Activated T-cell treated with anti-CD3 and anti-CD28 coated beads for 24 hours (primary cell): ENCODE measurements at places on chromosomes 6 and 20.

DNA sequence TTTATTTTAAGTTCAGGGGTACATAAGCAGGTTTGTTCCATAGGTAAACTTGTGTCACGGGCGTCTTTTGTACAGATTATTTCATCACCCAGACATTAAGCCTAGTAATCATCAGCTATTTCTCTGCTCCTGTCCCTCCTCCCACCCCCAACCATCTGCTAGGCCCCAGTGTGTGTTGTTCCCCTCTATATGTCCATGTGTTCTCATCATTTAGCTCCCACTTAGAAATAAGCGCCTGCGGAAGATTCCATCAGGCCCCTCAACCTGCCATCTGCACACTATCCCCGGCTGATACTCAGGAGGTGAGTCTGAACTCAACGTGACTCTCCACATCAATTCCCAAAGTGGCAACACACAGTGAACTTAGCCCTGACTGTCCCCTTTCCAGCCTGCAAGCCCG lies 228.0 kb upstream of the SYNDIG1 start:
- DNase-seq, result no peak

DNA sequence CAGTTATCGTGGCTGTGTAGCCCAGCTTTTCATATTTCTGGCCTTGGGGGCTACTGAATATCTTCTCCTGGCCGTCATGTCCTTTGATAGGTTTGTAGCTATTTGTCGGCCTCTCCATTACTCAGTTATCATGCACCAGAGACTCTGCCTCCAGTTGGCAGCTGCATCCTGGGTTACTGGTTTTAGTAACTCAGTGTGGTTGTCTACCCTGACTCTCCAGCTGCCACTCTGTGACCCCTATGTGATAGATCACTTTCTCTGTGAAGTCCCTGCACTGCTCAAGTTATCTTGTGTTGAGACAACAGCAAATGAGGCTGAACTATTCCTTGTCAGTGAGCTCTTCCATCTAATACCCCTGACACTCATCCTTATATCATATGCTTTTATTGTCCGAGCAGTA lies 475 bp downstream of the OR2B6 start:
- no peak for DNase-seq

DNA sequence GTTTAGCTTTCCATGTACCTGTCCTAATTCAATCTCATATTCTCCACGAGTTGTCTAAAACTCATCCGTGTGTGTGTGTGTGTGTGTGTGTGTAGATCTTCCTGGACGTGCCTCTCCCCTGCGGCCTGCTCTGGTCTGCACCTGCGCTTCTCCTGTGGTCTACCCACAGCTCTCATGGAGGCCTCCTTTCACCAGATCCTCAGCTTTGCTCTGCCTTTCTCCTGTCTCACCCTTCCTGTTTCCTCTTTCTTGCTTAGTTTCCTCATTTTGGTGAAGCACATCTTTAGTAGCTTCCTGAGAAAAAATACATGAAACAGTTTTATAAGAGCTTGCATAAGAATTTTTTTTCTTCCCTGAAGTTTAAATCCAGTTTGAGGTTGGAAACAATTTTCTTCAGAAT lies 18.1 kb downstream of the SLX4IP start:
- no peak for DNase-seq

GRCh38 chr6:35230498-35230897 lies 16.7 kb downstream of the SCUBE3 start:
- no peak for DNase-seq

DNA sequence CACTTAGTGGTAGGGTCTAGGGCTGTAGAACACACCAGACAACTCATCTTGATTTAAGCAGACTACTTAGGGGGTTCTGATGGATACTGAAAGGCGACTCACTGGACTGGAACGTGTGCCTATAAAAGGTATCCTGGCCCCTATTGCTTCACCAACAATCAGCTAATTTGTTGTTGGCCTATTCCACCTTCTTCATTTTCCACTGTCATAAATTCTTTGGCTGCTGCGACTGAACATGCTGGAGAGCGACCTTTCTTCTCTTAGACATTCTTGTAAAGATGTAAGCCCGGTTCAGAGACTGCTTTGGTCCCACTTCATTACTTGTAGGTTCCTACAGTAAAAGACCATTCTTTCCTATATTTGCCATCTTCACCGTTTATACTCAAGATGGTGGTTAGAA lies 609.9 kb upstream of the CITED2 start:
- DNase-seq, result no peak

DNA sequence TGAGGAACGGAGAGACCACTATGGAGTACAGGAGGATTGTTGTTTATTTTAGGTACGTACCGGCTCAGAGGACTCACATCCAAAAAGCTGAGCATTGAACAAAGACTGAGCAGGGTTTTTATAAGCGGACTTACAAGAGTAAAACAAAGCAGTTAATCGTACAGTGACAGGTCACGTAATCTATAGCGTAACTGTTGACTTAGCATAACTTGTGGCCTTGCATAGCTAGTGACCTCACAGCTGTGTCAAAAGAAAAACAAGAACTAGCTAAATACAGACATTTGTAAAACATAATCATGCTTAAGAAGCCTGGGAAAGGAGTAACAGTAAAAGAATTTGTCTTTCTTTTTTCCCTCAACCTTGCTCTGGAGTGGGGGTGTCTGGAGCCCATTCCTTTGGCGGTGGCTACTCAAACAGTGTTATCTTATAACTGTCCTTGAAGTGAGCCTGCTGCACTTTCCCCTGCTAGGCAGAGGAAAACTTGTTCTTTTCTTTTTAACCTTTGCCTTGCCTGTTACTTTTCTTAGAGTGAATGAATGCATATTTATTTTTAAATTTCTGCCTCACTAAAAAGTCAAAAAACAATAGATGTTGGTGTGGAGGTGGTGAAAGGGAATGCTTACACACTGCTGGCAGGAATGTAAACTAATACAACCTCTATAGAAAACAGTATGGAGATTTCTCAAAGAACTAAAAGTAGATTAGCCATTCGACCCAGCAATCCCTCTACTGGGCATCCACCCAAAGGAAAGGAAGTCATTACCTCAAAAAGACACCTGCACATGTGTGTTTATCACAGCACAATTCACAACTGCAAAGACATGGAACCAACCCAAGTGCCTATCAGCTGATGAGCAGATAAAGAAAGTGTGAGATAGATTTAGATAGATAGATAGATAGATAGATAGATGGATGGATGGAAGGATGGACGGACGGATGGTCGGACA lies 109.0 kb downstream of the TAF4 start:
- DNase-seq, result no peak

- no peak for DNase-seq
Measured at GRCh38 chr20:63071541-63072181, 64.9 kb upstream of the BHLHE23 start.

GRCh38 chr6:43575105-43575771 lies 600 bp downstream of the XPO5 start:
- DNase-seq, result no peak

DNA sequence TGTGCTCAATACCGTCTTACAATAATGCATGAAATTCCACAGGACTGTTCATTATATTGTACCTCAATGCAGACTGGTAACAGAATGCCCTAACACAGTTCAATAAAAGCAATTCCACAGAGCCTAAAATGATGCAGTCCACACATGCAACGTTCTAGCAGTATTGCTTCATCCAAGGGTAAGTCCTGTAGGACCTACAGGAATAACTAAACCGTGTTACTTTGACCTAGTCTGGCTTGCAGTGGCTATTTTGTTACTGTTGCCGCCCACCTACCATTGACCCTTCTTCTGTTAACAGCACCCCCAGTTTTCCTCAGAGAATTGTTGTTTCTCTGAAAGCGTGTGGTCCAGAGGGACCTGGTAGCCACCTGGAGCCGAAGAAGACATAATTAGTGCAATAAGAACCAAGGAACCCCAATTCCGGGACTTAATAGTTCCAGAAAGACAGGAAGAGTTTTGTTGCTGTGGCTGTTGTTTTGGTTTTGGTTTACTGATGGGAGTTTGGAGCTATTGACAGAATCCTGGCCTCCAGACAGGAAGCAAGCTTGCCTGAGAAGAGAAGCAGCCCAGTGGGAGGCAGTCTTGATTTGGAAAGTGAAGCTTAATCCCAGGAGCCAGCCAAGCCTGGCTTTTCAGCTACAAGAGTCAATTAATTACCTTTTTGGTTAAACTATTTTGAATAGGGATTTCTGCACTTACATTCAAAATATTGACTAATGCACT lies 91.3 kb downstream of the FRK start:
- DNase-seq, result no peak

- no peak for DNase-seq
Measured at GRCh38 chr6:151682922-151683321, 124.6 kb upstream of the ESR1 start.

GRCh38 chr6:166251655-166252054 lies 56.5 kb downstream of the PRR18 start:
- no peak for DNase-seq

DNA sequence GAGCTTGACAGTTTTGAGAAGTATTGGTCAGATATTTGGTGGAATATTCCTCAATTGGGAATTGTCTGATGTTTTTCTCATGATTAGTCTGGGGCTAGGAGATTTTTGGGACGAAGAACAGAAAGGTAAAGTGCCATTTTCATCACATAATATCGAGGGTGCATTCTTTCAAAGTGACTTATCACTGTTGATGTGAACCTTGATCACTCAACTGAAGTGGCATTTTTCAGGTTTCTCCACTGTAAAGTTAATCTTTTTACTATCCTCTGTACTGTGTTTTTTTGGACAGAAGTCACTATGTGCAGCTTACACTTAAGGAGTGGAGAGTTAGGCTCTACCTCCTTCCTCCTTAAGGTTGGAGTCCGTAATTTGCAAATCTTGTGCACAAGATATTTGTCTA lies 39.2 kb downstream of the PTCHD4 start:
- DNase-seq, result no peak

DNA sequence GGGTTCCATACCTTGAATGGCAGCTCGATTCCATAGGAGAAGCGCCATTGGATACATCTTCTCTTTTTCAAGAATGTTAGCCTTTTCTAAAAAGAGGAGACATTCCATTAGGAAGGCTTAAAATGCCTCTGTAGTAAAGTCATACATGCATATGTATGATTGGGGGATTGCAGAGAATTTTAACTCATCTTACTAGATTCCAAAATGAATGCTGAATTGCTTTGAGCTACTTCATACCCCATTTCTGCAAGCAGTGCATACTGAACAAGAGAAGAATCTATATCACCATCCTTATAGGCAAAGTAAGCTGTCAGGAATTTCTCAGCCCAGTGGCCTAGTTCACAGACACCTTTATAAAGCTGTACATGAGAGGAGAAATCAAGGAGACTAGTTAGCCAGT lies 80.3 kb downstream of the NDUFAF5 start:
- no peak for DNase-seq

GRCh38 chr6:135535989-135536414 lies 38.5 kb upstream of the AHI1 start:
- no peak for DNase-seq

DNA sequence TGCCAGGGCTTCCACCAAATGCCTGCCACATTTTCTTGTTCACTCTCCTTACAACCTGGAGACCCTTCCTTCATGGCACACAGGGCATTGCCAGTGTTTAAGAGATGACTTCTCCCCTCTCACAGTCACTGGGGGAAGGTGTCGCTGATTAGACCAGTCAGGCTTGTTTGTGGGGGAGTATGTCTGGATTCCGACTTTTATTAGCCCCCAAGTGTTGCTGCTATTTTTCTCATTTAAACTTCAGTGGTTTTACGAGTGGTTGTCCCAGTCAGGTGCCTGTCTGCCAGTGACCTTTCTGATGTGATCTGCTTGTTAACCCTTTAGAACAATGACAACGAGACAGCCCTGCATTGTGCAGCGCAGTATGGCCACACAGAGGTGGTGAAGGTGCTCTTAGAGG lies 92.3 kb downstream of the ANKS1A start:
- no peak for DNase-seq

- DNase-seq, result no peak
Measured at GRCh38 chr6:66699385-66699784, 992.4 kb upstream of the EYS start.

- no peak for DNase-seq
Measured at GRCh38 chr6:116447052-116447451, 14.1 kb upstream of the CALHM6 start.

DNA sequence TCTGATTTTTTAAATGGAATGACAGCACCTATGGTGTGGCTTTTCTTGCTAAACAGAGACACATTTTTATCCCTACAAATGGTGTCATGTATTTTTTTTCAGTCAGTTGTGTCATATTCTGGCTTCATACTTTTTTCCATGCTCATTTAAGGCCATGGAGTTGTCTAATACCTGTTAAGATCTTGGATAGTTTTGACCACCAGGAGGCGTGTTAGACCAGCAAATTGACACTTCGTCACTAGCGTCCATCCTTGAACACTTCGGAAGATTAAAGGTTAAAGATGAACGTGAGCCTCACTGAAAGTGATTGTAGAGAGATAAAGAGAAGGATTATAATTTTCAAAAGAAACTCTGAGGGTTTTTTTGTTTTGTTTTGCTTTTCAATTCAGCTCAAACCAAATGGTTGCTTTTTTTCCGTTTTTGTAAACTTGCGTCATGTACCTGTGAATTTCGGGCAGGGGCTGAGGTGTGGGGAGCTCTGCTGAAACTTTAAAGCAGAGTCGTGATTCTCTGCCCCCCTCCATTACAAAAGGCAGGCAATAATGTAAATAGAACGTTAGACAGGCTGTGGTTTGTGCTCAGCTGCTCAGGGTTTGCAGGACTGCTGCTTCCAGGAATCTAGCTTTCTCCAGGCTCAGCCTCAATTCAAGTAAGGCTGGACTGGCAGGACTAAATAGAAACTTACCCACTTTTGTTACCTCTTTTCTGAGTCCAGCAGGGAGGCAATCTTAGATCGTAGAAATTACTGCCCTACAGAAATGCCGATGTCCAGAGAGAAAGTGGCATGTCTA lies 245.1 kb downstream of the FOXA2 start:
- no peak for DNase-seq

GRCh38 chr20:48205786-48206185 lies 420.5 kb upstream of the SULF2 start:
- DNase-seq, result no peak

DNA sequence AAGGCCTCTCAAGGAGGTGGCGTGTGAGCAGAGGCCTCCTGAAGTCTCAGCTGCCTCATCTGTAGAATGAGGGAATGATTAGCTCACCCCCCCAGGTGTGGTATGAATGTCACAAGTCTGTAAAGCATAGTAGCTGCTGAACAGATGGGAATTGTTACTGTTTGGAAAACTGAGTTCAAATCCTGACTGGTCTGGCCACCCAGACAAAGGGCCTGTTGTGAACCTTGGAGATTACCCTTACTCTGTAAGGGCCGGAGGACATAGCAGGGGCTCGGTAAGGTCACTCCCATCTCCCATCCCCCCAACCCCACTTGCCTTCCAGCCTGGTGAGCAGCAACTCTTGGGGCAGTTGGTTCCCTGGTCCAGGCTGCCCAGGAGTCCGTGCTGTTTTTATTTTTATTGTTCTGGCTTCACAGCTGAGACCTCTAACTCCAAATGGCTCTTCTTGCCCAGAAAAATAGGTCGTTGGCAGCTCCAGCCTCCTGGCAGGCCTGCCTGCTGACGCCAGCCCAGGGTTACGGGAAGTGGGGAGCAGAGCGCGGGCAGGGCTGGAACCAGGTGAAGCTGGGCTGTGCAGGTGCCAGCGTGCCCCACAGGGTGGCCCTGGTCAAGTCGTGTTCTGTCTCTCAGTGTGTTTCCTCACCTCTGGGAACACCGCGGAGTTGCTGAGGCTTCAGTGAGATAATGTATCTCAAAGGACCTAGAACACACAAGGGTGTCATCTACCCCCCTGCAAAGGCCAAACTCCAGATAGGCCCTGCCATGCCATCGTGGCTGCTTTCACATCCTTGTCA lies 4.5 kb upstream of the SIRPA start:
- no peak for DNase-seq

GRCh38 chr6:16819752-16820151 lies 58.5 kb upstream of the ATXN1 start:
- DNase-seq, result no peak
